Stimulated activated CD8-positive, alpha-beta memory T cell treated with anti-CD3 and anti-CD28 coated beads, Interleukin-4, amount 100 ng/mL, for 1 hour (primary cell): ENCODE measurements at places on chromosomes 7 and 10.

- no peak for DNase-seq
Observed at GRCh38 chr10:72309290-72310240, 35.8 kb downstream of the DDIT4 start.

GRCh38 chr10:73759512-73760115, 15.4 kb downstream of the SEC24C start:
- peak; percentile 29 for DNase-seq

DNA sequence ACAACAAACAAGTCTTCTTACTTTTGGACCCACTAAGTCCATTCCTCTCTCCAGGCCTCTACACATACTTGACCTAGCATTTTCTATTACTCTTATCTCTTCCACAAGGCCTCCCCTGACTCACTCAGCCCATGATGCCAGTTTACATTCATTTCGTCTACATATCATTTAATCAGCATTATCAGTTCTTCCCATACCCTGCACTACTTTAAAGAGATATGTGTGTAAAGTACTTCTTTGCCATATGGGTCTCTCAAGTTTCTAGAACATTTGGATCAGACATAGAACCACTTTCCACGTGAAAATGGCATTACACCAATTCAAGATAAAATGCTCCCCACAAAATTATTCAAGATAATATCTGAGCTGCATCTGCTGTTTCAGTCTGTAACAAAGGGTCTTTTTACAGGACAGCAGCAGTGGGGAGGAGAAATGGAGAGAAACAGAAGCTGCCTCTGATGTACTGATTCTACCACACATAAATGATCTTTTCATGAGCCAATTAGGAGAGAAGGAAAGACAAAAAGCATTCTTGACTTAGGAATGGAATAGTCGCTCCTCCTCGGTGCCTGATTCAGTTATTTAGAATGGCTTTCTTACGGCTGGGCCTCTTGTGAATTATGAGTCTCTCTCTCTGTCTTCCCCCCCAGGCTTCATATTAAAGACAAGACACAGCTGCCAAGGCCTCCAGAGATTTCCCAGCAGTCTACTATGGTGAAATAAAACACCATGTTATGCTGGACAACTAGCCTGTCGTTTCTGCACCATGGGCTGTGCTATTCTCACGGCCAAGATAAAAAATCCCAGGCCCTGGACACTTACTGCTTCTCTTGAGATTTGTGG, 46.9 kb upstream of the SEPTIN7 start:
- no peak for DNase-seq

DNA sequence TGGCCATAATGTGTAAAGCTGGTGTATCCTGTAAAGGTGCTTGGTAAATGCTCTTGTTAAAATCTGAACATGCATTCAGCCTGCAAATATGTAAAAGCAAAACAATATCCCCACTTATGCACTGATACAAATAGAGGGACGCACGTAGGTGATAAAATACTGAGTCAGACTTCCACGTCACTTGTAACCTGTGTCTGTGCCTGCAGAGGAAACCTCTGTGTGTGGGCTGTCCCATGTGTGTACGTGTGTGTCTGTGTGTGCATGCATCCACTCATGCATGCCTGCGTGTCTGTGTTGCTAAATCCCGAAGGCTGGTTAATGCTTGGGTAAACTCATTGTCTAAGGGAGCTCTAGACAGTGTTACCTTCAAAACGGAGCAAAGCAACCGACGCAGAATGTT, 68.9 kb downstream of the KLF6 start:
- DNase-seq, result no peak

- no peak for DNase-seq
Observed at GRCh38 chr10:12042409-12042796, 206 bp downstream of the UPF2 start.
